ENCODE measurements at places on chromosomes 13 and 19. TPM values are rescaled to one million over a fixed set of nuclear protein-coding genes. Genes with fewer than 3 reads are reported as not detected.

CLC gene
- total RNA-seq, result not detected

CYP4F3 gene
- 0.08 TPM for total RNA-seq

VAV1 gene
- total RNA-seq, result not detected

CERS1 gene
- 16.5 TPM for total RNA-seq

RYR1 gene
- total RNA-seq, result 0.19 TPM

LIN37 gene
- total RNA-seq, result 12.7 TPM

KIR3DL2 gene
- total RNA-seq, result not detected

TEX29 gene
- total RNA-seq, result not detected

C1QTNF9B gene
- not detected for total RNA-seq

ZNF880 gene
- total RNA-seq, result 12.2 TPM

ERFL gene
- not detected for total RNA-seq

ZNF235 gene
- total RNA-seq, result 3.2 TPM

KLK15 gene
- total RNA-seq, result not detected

ANKRD24 gene
- 0.49 TPM for total RNA-seq

C19orf73 gene
- total RNA-seq, result 4.1 TPM

ZNF610 gene
- total RNA-seq, result not detected

CPT1C gene
- 3.8 TPM for total RNA-seq

SPRYD7 gene
- total RNA-seq, result 8.8 TPM

C1QTNF9 gene
- not detected for total RNA-seq

PLPPR3 gene
- 0.03 TPM for total RNA-seq

KLK11 gene
- total RNA-seq, result not detected

CTXN1 gene
- 12.0 TPM for total RNA-seq

CGB1 gene
- not detected for total RNA-seq

EFNA2 gene
- not detected for total RNA-seq

PEAK3 gene
- total RNA-seq, result not detected

SERP2 gene
- total RNA-seq, result not detected

PLPPR2 gene
- total RNA-seq, result 18.4 TPM

MBD3L3 gene
- not detected for total RNA-seq

ZNF414 gene
- total RNA-seq, result 18.5 TPM

AP3D1 gene
- 80.1 TPM for total RNA-seq

SNRPD2 gene
- 904 TPM for total RNA-seq

CYP2A6 gene
- total RNA-seq, result not detected

PNMA8B gene
- total RNA-seq, result 0.04 TPM

FBN3 gene
- total RNA-seq, result not detected

LGALS4 gene
- total RNA-seq, result 0.57 TPM

CCDC70 gene
- not detected for total RNA-seq

EFNB2 gene
- total RNA-seq, result 13.7 TPM

ZNF565 gene
- total RNA-seq, result 2.8 TPM

All from A375 (cell line).